ENCODE measurements at places on chromosomes 4 and X. TPM values are rescaled to one million over a fixed set of nuclear protein-coding genes. Genes with fewer than 3 reads are reported as not detected.

GRCh38 chr4:7358100-7358735 lies 76.5 kb downstream of the PSAPL1 start:
- H3K36me3 ChIP-seq = no peaks in the 10 kb centered on the region
- H3K4me3 ChIP-seq = no peak overlapping the region
- H3K27ac ChIP-seq = no peak overlapping the region

GRCh38 chrX:149531599-149531998 lies 9.2 kb upstream of the EOLA1 start:
- H3K4me1 ChIP-seq = peaks cover 13% of the 10 kb centered on the region
- no peak overlapping the region for H3K4me3 ChIP-seq
- H3K36me3 ChIP-seq = peaks cover 4% of the 10 kb centered on the region

DNA sequence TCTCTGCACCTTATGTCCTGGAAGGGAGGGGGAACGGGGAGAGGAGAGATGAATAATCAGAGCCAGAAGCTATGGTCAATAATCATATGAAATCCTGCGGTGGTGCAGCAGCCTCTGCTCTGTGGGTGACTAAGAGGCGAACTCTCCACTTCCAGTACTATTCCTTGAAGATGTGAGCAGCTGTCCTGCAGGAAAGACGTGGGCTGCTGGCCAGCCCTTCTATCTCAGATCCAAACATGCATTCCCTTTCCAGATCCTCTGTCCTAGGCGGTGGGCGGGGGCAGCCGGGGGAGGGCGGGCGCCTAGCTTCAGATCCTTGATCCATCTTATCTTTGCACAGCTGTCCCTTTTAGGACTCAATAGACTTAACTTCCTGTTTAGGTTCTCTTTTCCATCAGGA lies 34.5 kb downstream of the SPINK2 start:
- no peaks in the 10 kb centered on the region for H3K27me3 ChIP-seq
- H3K4me1 ChIP-seq = no peaks in the 10 kb centered on the region
- H3K36me3 ChIP-seq = no peaks in the 10 kb centered on the region
- DNase-seq = no peak

GRCh38 chr4:43990963-43991362 lies 457.6 kb downstream of the KCTD8 start:
- H3K4me3 ChIP-seq = no peak overlapping the region
- no peak for DNase-seq
- H3K36me3 ChIP-seq = no peaks in the 10 kb centered on the region
- H3K27me3 ChIP-seq = no peaks in the 10 kb centered on the region

The ENPEP gene
- total RNA-seq = 0.05 TPM

The TCP11X2 gene
- not detected for total RNA-seq

The ZNF185 gene
- 1.5 TPM for total RNA-seq

DNA sequence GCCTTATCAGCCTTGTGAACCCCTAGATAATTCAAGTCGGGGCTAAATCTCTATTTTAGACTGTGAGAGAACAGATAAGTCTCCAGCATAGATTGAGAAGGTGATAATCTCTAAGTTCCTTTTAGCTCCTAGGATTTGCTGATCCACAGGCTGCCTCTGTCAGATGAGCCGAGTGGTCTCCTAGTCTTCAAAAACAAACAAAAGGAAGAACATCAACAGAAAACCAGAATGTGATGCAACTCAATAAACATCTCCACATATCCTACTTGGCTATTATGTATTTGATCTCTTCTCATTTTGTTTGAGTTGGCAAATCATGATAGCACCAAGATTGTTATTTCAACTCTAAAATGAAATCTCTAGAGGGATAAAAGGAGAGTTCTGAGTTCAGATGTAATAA lies 88.4 kb upstream of the SLC7A11 start:
- no peaks in the 10 kb centered on the region for H3K27me3 ChIP-seq
- H3K36me3 ChIP-seq = peaks cover 6% of the 10 kb centered on the region
- H3K4me1 ChIP-seq = no peaks in the 10 kb centered on the region

GRCh38 chr4:13233755-13234154 lies 250.4 kb downstream of the RAB28 start:
- no peak for DNase-seq
- H3K27ac ChIP-seq = no peak overlapping the region
- no peaks in the 10 kb centered on the region for H3K4me1 ChIP-seq
- no peak overlapping the region for H3K4me3 ChIP-seq

- peaks cover 20% of the 10 kb centered on the region for H3K27me3 ChIP-seq
- H3K4me3 ChIP-seq = no peak overlapping the region
- no peak for DNase-seq
- no peak overlapping the region for H3K27ac ChIP-seq
- H3K36me3 ChIP-seq = no peaks in the 10 kb centered on the region
These were observed 63.0 kb upstream of the FAM9A start for GRCh38 chrX:8864161-8864560.

- no peak overlapping the region for H3K4me3 ChIP-seq
- H3K36me3 ChIP-seq = no peaks in the 10 kb centered on the region
- DNase-seq = no peak
- no peak overlapping the region for H3K27ac ChIP-seq
- H3K27me3 ChIP-seq = no peaks in the 10 kb centered on the region
These were observed 232.2 kb upstream of the SLIT2 start for GRCh38 chr4:20019310-20020015.

DNA sequence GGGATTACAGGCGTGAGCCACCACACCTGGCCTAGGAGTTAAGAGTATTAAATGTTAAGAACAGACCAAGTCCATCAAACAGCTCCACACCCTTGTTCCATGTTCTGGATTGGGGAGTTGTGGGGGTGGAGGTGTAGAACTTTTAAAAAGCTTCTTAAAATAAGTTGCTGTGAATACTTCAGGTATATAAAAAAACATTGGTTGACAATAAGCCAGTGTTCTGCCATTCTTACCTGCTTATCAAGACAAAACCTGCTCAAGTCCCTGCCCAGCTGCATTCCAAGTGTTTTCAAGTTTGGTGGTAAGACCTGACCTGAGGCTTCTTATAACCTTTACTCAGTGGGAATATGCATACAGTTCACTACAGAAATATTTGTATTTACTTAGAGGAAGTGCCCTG lies 6.4 kb downstream of the RBM3 start:
- no peak for DNase-seq
- peaks cover 19% of the 10 kb centered on the region for H3K36me3 ChIP-seq
- H3K4me3 ChIP-seq = no peak overlapping the region
- no peaks in the 10 kb centered on the region for H3K27me3 ChIP-seq
- peaks cover 13% of the 10 kb centered on the region for H3K4me1 ChIP-seq

DNA sequence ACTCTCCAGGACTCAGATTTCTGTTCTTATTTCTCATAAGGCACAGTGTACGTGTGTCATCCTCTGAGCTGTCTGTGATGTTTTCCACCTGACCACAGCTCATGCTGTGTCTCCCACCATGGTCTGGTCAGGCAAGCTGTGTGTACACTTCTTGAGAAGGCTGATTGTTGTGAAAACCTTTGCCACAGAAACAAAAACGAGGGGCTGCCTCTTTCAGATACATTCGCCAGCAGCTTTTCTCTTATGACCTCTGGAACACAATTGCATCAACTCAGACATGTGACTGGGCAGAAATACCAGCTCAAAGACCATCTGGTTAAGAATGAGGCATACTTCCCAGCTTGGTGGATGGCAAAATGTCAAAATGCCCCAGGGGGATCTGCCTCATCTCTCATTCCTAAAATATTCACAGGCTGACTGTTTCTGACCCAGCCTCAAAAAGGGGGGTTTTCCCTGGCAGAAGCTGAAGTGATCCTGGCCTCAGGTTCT lies 46.1 kb downstream of the PGRMC2 start:
- H3K4me1 ChIP-seq = no peaks in the 10 kb centered on the region
- H3K36me3 ChIP-seq = no peaks in the 10 kb centered on the region
- no peak overlapping the region for H3K27ac ChIP-seq
- H3K27me3 ChIP-seq = peaks cover 35% of the 10 kb centered on the region
- H3K4me3 ChIP-seq = no peak overlapping the region
- no peak for DNase-seq

The CFAP99 gene
- total RNA-seq = not detected

The VEGFC gene
- total RNA-seq = not detected

The LRP2BP gene
- 1.2 TPM for total RNA-seq

The DGAT2L6 gene
- not detected for total RNA-seq

DNA sequence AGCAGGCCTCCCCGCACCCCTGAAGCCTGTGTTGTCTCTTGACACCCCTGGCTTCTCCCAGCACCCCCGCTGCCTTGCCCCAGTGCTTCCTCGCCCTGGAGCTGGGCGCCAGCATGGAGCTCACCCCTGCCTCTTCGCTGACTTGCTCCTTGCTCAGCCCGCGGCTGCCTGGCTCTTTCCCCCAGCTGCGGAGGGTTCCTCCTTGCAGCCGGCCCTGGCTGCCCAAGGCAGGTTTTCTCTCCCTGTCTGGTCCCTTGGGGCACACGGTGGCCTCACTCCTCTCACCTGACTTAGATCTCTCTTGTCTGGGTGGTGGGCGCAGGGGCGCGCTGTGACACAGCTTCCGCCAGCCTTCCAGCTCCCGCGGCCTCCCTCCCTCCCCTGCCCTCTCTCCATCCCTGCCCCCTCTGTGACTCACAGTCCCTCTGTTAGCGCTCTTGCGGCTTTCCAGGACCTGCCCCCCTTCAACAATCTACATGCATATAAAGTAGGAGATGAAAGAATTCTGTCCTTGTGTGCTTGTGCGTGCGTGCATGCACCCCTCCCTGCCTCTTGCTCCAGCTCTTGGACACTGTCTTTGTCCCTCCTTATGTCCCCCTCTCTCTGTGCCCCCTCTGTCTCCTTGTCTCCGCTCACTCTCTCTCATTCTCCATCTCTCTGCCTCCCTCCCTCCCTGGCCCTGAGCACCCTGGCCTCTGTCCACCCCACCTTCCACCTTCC lies 2.2 kb downstream of the PLXNB3 start:
- H3K36me3 ChIP-seq = no peaks in the 10 kb centered on the region
- no peak overlapping the region for H3K27ac ChIP-seq
- no peak overlapping the region for H3K4me3 ChIP-seq
- peaks cover 9% of the 10 kb centered on the region for H3K4me1 ChIP-seq
- DNase-seq = peak; percentile 54

The PNCK gene
- not detected for total RNA-seq

- H3K4me1 ChIP-seq = no peaks in the 10 kb centered on the region
- H3K27ac ChIP-seq = no peak overlapping the region
- H3K4me3 ChIP-seq = no peak overlapping the region
These were observed 1672.4 kb upstream of the AGA start for GRCh38 chr4:179114615-179115014.

- no peak overlapping the region for H3K27ac ChIP-seq
- no peak for DNase-seq
- H3K36me3 ChIP-seq = no peaks in the 10 kb centered on the region
These were observed 34.0 kb upstream of the GRPEL1 start for GRCh38 chr4:7101692-7102515.

Measured in natural killer cell treated with Interleukin-12 subunit alpha and Interleukin-12 subunit beta and Interleukin-15 and Interleukin-18, amount 100 ng/mL, for 72 hours (primary cell).